ENCODE measurements at places on chromosomes 2 and 18.

DNA sequence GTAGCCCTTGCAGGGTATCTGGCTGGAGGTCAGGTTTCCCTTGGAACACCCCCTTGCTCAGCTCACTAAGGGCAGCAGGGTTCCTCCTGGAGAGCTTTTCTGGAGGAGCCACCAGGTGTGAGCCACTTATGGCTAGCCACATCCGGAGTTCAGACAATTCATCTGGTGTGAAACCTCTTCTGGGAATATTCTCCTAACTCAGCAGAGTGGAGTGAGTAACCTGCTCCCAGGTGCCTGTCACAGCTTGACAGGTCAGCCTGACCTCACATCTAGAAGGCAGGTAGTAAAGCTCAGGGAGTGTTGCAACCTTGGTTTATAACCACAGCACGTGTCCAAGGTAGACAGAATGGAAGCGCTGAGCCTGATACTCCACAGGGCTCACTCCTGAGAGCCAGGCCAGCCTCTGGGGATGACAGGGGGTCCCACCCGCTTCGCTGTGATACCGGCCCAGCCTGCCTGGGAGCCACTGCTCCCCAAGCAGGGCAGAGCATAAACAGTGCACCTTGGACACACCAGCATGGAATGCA, 62.6 kb upstream of the TGFA start:
- DNase-seq = no peak

GRCh38 chr2:208573569-208573968, 167.0 kb downstream of the PTH2R start:
- DNase-seq = no peak

DNA sequence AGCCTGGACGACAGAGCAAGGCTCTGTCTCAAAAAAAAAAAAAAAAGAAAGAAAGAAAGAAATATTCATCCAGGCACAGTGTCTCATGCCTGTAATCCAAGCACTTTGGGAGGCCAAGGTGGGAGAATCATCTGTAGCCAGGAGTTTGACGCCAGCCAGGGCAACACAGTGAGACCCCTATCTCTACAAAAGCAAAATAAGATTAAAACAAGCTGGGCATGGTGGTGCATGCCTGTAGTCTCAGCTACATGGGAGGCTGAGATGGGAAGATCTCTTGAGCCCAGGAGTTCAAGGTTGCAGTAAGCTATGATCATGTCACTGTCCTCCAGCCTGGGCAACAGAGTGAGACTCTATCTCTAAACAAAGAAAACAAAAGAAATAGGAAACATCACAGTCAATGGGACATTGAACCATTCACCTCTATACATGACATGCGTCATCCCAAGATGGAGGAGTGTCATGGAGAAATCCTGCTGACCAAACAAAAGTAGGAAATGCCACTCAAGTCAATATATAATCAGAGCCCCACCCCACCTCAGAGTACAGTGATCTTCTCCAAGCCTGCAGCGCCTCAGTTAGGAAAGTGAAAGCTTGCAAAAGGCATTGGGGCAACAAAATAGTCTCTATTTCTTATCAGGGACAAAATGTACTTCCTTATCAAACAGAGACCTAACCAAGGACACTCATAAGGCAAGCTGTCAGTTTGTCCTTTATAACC, 9.8 kb downstream of the FEV start:
- no peak for DNase-seq

- no peak for DNase-seq
These were observed 14.0 kb downstream of the RAMP1 start for GRCh38 chr2:237873421-237873831.

- DNase-seq = no peak
These were observed 941.4 kb downstream of the DCC start for GRCh38 chr18:53281406-53281805.

- no peak for DNase-seq
These were observed 194.7 kb upstream of the ERBB4 start for GRCh38 chr2:212733273-212733672.

DNA sequence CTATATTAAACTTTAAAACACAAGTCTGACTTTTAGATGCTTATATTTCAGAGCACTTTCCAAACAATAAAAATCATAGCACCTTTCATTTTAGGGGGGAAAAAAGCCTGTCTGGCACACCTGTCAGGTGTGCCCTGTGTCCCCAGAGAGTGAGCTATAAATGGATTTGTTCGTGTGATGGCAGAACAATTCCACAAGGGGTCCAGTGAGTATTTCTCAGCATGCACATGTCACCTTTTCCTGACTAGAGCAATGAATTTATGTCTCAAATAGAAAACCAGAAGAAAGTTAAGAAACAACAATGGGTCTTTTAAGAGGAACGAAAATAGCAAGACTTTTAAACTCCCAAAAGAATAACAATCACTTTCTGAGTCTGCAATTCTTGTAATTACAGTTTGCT, 55.9 kb downstream of the ACVR1C start:
- no peak for DNase-seq

DNA sequence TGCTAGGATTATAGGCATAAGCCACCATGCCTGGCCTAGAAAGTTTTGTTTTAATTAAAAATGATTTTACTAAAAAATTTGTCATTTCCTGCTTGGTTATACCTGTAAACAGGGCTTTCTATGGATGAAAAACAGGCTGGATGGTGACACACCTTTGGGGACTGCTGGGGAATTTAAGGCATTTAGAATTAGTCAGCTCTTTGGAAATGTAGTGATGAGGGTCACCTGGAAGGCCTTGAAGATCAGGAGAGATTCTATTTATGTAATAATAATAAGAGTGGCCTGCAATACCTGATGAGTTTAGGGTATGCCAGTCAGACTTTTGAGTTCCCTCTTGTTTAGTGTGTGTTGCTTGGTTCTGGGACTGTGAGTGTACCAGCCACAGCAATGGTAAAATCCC, 51.1 kb downstream of the RALBP1 start:
- DNase-seq = no peak

DNA sequence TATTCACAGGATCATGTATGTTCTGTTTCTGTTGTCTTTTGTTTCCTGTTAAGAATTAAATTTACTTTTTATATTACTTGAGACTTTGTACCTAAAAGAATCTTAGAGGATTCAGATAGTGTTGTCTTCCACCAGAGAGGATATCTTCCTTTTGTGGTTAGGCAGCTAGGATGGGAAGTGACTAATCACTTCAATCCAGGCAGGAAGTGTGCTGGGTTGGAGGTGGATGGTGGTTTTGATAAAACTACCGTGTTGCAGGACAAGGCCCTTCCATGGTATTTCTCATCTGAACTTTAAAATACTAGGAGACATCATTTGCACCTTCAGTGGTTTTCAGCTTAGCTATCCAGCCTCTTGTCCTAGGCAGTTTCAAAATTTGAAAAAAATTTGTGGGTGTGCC, 728.6 kb upstream of the CDH2 start:
- DNase-seq = no peak

DNA sequence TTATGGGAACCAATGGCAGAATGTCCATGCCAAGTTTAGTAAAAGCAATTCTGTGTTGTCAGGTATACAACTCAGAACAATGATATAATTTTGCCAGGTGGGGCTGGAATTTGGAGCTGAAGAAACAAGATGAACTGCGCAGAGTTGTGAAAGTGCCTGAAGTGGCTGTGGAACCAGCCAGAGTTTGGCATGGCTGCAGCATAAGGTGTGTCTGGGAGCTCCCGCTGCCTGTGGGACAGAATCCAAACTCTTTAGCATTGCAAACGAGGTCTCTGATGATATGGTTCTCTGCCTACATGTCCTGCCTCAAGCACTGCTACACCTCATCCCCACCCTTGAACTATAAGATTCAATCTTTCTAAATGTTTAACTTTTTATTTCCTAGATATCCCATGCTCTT, 909.7 kb downstream of the EPHA4 start:
- no peak for DNase-seq

- no peak for DNase-seq
These were observed 536.7 kb downstream of the TNS1 start for GRCh38 chr2:217466104-217466503.
